ENCODE measurements at places on chromosomes 1 and 21.

GRCh38 chr1:58047265-58047858, 499.2 kb downstream of the OMA1 start:
- DNase-seq, result no peak

- peak; percentile 65 for DNase-seq
These were observed 14.3 kb upstream of the SEC16B start for GRCh38 chr1:177984136-177984525.

DNA sequence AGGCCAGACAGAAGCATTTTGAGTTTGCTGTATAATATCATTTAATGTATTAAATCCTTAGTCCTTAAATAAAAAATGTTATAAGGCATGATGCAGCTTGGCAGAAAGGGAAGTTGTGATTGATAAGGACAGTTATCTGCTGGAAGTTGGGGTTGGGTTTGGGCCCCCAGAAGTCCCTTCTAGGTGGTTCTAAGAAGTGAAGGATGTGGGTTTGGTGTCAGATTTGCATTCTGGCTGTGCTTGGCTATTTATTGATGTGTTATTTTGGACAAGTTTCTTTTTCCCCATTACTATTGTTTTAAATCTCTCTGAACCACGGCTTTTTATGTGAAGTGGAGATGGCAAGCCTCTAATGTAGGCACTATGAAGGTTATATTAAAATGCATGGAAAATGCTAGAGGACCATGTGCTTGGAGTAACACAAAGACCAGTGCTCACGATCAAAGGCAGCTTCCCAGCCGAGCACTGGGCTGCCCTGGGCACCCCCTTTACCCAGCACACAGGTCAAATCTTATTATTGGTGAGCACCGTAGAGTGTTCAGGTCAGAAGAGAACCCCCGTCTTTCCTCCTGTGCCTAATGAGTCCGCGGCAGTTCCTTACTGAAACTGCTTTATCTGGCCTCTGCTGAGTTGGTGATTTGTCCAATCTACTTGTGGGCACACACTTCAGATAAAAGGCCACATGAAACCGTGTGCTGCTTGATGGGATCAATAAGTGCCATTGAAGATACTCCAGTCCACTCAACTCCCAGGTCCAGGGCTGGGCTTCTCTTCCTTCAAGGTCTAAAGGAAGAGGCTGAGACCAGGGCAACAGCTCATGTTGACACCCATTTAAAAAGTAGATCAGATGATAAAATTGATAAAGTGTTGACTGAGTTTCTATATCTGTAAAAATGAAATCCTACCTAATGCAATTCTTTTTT, 212.0 kb downstream of the PRDM2 start:
- no peak for DNase-seq

DNA sequence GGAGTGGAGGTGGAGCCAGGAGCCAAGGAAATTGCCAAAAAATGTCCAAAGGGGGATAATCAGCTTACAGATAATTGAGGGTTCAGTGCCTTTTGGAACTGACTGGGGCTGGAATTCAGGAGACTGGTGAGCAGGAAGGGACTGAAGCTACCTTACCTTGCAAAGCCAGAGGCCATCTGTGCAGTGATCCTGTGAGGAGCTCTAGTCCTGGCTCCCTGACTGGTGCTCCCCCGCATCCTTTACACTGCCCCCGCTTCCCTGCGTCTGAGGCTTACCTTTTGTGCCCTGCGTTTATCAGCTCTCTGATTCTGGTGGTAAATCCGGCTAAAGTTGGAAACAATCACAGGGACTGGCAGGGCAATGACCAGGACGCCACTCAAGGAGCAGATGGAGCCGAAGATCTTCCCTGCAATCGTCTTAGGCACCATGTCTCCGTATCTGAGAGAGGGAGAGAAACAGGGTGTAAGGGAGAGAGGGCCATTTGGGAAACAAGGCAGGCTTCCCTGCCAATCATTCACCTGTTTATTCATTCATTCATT, 31.0 kb downstream of the DDX20 start:
- DNase-seq, result no peak

- no peak for DNase-seq
These were observed 44.4 kb upstream of the TTC34 start for GRCh38 chr1:2845869-2846268.

DNA sequence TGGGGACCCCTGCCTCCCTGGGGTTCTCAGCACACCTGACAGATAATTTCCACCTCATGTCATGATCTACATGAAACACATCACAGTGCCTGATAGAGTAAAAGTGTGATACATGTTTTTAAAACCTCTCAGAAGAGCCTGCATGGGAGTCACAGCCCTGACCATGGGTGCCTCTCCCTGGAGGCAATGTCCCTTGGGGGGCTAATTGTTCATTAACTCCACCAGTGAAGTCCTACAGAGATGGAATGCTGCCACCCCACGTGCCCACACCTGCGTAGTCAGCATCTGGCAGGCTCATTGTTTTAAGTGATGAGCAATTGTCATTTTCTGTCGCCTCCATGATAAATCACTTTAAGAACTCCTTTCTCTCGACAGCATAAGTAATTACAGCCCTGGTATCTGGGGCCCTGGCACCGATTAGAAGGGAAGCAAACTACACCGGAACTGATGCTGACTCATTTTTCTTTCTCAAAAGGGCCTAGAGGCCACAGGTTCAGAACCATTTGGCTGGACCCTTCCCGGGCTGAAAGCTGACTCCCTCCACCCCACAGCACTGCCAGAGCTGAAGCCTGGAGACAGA, 109.6 kb upstream of the GJB5 start:
- no peak for DNase-seq

DNA sequence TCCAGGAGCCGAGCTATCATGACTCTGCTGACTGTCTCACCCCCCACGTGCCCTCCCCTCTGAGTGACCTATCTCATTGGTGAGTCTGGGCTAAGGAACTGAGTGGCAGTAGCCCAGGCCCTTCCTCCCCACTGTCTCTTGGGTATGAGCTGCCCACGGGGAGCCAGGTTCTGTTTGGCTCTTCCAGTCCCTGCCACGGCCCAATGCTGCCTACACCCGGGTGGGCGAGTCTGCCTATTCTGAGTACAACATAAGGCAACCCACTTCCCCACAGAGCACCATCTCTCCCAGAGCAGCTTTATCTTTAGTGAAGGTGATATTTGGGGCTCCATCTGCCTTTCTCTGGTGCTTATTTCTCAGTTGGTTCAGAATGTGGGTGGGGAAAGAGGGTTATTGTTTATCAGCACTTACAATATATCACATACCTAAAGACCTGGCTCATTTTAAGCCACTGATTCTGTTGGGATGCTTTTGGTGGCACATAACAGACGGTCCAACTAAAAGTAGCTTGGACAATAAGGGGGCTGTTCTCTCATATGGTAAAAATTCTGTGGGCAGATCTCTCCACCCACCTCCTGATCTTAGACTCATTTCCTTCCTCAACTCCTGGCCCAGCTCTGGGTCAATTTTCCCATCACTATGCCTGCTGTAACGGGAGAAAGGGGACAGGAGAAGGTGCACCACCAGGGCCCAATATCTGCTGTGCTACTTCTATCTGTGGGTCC, 27.7 kb upstream of the VWA5B1 start:
- no peak for DNase-seq

DNA sequence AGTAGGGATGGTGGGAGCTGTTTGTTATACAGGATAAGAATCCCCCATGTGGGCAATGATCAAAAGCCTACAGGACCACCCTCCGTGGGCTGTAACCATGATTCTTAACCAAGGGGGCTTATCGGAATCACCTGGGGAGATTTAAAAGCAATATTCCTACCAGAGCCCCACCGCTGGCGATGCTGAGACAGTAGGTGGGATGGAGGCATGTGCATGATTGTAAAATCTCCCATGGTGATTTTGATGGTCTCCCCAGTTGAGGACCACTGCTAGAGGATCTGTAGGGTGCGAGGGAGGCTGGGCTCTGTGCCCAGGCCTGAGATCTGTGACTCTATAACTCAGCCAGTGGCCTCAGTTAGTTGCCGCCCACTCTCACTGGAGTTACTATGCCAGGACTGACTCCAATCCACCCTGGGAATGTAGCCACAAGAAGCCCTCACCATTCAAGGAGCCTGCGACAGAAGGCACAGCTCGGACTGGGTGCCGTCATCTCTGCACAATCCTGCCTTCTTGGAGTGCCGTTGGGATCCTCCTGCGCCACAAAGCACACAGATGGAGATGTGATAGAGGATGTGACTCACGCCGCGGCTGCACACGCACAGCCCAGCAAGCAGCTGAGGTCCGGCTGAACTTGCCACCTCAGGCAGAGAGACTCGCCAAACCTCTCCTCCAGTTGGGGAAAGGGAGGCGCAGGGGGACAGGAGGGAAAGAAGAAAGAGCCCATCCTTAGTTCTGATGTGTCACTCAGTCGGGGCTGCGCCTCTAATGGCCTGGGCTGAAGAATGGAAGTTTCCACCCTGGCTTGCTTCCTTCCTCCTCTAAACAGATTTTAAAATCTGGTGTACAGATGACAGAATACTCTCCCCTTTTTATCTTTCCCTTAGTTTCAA, 26.5 kb downstream of the AKNAD1 start:
- no peak for DNase-seq

DNA sequence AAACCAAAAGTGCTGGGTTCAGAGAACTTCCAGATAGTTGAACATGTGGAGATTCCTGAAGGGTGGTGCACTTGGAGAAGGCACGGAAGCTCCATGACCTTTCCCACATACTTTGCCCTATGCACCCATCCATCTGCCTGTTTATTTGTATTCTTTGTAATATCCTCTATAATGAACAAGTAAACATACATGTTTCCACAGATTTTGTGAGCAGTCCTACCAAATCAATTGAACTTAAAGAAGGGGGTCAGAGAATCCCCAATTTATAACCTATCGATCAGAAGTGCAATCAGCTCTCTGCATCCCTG, 121.4 kb downstream of the ADSS2 start:
- no peak for DNase-seq

GRCh38 chr1:26404641-26405040, 6.0 kb upstream of the LIN28A start:
- DNase-seq, result peak; percentile 68

- no peak for DNase-seq
These were observed 9.8 kb downstream of the DISP1 start for GRCh38 chr1:222824641-222825040.

- DNase-seq, result no peak
These were observed 2.1 kb upstream of the ZC3H12A start for GRCh38 chr1:37472281-37472680.

DNA sequence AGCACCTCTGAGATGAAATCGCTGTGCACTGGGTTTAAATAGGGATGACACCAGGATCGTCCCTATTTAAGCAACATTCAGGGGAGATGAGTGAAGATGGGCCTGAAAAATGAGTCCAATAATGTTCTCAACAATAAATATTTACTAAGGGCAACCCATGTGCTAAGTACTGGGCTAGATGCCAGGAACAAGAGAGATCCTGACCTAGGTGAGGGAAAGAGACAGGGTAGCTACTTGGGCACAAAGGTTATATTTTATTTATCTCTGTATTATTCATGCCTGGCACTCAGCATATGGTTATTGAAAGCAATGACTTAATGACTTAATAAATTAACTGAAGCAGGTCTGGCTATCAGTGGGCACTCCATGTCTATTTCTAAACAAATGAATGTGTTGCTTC, 27.4 kb upstream of the AVPR1B start:
- DNase-seq, result peak; percentile 50

DNA sequence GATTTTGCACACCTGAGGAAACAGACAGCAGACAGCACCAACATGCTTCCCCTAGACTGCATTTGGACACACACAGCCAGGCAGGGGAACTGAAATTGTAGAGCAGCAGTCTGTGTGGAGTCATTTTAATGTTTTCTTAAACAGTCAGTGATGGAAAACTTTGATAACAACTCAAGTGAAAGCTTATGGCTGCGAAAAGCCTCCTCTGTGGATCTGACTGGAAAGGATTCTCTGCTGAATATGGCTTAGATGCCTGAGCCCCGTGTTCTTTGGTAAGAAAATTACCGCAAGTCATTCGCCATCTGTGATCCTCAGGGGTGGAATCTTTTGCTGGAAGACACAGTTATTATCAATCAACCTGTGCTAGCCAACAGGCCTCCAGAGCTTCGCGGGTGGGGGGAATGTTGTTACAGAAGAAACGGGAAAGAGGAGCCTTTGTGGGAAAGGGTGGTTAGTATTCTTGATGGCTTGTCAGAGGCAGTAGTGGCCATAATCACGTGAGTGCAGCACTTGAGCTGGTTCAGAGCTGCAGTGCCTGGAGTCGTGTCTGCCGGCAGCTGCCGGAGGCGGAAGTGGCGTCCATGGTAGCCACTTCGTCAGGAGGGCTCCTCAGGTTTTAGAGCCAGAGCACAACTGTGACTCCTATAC, 204.7 kb downstream of the ST6GALNAC3 start:
- DNase-seq, result no peak

GRCh38 chr1:206029484-206029883, 5.8 kb upstream of the CTSE start:
- no peak for DNase-seq

DNA sequence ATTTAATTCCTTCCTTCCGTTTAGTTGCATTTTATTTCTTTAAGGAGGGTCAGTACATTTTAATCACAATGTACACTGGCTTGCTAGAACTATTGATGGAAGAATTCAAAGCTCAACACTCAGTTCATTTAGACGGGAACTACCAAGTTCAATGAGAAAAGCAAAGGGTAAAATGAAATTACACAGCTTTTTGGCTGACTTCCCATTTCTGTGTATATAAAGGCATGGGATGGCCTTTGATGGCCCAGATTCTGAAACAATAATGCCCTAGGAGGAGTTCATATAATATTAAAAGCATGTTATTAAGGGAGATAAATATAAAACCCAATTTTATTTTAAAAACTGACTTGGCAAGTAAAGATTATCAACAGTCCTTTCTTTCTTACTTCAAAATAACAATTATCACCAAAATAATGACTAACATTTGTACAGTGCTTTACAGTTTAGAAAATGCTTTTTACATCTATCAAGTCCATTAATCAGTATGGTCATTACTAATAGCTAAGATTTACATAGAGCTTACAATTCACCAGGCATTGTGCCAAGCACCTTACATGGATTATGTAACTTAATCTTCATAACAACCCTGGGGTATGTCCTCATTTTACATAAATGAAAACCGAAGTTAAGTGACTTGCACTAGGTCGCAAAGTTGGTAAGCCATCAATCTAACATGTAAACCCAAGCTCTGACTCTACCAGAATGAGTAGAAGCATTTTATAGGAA, 402.4 kb downstream of the OMA1 start:
- DNase-seq, result no peak

GRCh38 chr1:90143591-90143990, 148.7 kb downstream of the ZNF326 start:
- no peak for DNase-seq

GRCh38 chr1:61851849-61852669, 109.8 kb downstream of the PATJ start:
- peak; percentile 26 for DNase-seq

DNA sequence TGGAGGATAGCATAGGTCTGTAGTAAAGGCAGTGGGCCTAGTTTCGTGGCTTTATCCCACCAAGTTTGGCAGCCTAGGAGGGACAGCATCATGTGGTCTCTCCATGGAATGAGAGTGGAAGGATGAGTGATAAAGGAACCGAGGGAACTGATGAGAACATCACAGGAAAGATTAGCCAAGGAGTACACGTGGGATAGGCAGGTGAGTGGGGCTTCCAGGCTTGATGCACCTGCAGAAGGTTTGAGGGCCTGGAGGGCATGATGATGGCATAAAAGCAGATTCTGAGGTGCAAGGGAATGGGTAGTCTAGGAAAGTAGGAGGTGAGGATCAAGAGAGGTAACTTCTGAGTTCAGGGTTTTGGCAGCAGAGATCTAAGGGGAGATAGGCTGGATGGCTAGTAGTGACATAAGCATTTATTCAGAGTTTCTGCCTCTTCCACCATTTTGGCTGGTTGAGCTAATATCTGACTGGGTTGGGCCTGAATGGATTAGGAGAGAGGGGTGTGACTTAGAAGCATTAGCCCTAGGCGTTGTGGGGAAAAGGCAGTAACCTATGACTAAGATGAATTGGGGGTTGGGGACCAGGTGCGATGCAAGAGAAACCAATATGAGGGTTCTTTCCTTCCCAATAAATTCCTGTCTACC, 9.1 kb downstream of the PTGFRN start:
- DNase-seq, result no peak
